DMS79 (cell line): ENCODE measurements at places on chromosomes 7 and 10.

DNA sequence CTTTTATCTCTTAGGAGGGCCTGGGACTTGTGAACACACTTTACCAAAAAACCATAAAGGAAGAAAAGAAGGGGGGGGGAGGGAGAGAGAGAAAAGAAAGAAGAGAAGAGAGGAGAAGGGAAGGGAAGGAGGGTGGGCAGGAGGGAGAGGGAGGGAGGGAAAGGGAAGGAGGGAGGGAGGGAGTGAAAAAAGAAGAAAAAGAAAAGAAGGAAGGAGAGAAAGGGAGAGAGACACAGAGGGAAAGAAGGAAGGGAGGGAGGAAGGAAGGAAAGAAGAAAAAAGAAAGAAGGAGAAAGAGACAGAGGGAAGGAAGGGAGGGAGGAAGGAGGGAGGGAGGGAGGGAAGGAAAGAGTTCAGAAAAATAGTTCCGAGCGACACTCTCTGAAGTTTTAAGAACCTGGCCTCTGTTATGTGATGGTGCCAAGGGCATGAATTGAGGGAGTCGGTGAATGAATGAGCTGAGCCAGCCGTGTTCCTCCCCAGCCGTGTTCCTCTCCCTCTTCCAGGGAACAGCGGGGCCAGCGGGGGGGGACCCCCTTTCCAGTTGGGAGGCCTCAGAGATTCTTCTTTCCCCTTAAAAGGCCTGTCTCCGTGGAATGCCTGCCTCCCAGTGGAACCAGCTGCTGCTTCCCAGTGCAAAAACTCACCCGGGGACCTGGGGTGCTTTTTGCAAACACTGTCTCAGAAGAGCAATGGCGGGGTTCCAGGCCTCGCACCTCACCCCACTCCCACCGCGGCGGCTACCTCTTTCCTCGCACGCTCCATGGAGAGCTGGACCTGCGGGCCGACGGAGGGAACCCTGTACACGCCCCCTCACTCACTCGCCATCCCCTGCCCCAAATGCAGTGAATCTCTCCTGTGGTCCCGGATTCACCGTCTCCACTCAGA lies 84.1 kb downstream of the FOXL3 start:
- DNase-seq = no peak

- no peak for DNase-seq
Observed at GRCh38 chr7:93622036-93623033, 47.8 kb upstream of the CALCR start.

- DNase-seq = no peak
Observed at GRCh38 chr7:144529269-144529926, 125.9 kb upstream of the NOBOX start.

DNA sequence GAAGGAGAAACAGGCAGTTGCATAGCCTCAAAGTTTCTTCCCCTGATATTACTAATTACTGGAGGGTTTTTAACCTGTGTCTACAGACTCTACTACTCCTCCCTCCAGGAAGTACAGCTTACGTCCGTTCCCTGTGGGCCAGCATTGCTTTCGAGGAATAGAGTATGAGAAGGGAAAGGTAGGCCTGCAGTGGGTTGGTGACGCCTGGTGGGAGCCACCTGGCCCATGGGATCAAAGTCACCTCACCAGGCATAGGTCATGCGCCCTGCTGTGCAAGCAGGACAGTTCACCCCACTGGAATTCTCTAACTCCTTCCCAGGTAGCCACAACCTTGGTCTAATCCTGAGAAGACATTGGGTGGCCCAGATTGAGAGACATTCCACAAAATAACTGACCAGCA lies 29.8 kb downstream of the LMTK2 start:
- DNase-seq = no peak

- DNase-seq = no peak
Observed at GRCh38 chr10:21197838-21198237, 300.7 kb upstream of the NEBL start.

DNA sequence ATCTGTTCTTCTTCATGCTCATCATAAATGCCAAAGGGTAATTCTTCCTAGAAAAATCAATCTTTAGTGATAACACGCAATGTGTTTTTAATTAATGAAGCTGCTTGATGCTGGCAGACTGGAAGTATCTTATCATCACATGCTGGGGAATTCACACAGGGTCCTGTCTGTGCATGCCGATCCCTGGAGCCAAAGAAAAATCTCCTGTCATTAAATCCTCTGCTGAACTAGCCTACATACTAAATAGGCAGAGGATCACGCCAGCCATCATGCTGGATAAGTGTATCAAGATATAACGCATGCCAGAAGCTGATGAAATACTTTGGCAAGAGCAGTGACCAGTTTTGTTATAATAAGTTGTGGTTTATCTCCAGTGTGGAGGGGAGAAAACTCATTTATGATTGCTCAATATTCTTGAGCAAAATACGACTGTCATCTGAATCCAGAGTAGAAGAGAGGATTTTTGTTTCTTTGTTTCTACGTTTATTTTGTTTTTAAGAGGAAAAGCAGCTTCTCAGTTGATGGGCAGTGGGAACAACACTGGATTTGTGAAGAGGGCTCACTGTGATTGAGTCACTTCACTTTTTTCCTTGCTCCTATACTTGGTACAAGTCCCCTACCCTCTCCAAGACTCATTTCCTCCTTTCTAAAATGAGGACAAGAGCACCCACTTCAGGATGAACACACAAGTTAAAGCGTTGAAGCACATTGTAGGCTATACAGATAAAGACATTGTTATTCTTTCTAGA lies 649.1 kb downstream of the TNS3 start:
- no peak for DNase-seq
